Large intestine (tissue), 12 donors: ENCODE measurements at places on chromosomes 12 and 14. TPM values are rescaled to one million over a fixed set of nuclear protein-coding genes. Genes with fewer than 3 reads are reported as not detected.

Gene SPATS2
- 22.7 TPM for polyA plus RNA-seq

DNA sequence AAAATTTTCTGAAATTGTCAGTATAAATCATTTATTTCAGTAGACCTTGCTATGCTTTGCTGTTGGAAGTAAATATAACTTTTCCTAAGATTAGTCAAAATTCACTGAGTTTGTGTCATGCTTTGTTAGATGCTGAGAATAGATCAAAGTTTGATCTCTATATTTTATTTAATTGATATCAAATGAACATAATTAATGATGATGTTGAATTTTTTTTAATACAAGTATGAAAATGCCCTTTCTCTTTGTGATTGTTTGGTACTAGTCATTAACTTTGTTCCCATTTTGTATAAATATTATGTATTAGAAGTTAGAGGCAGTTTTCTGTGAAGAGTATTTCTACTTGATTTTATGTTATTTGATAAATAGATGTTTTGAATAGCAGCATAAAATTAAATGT lies 45.7 kb downstream of the CCDC91 start:
- no peaks in the 10 kb centered on the region for H3K27me3 ChIP-seq
- no peak overlapping the region for H3K27ac ChIP-seq
- H3K4me3 ChIP-seq: no peak overlapping the region
- H3K4me1 ChIP-seq: no peaks in the 10 kb centered on the region

DNA sequence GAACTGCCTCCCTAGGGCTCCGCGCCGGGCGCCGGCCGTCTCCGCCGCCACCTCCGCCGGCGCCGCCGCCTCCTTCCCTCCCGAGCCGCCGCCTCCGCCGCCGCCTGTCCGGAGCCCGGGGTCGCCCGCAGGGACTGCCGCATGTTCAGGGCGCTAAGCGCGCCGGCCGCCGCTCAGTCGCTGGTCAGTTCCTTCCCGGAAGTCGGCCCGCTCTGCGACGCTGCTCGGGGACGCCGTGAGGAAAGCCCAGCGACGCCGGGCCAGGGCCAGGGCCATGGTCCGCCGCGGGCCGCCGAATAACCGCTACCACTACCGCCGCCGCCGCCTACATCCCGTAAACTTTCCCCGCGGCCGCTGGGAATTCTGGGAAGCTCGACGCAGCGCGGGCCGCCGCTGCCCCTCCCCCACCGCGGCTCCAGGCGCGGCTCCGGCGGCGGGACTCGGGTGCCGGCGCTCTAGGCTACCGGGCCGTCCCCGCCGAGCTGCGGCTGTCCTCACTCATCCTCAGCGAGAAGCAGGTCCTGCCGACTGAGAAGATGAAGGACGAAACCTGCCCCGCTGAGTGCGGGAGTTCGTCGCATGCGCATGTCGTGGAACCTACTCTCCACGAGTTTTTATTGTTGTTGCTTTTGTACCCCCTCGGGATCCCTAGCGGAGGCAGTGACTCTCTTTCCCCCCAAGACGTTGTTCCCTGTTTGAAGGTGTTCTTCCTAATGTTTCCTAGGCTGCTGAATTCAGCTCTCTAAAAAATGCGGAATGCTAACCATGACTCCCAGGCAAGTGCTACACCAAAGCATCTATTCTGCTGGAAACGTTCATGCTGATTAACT lies at the start of gene SAV1:
SAV1 (minus strand) TSS at position 311 of the 830 bp plus-strand sequence. CDS start 339 bp downstream, outside the sequence.
- no peaks in the 10 kb centered on the region for H3K4me1 ChIP-seq
- peaks cover 3% of the 10 kb centered on the region for H3K36me3 ChIP-seq
- H3K27ac ChIP-seq: peak within 1 kb of the TSS; percentile 78
- peak; percentile 91 for DNase-seq

Gene GZMH
- polyA plus RNA-seq: 0.70 TPM

Gene GAS2L3
- 34.0 TPM for polyA plus RNA-seq

- no peak overlapping the region for H3K4me3 ChIP-seq
- H3K4me1 ChIP-seq: no peaks in the 10 kb centered on the region
- H3K27me3 ChIP-seq: no peaks in the 10 kb centered on the region
- H3K36me3 ChIP-seq: no peaks in the 10 kb centered on the region
- DNase-seq: no peak
Observed at GRCh38 chr12:88665071-88665470, 84.8 kb upstream of the KITLG start.

Gene ACRBP
- 4.0 TPM for polyA plus RNA-seq

- peak overlapping the region; percentile 84 for H3K4me3 ChIP-seq
- peaks cover 29% of the 10 kb centered on the region for H3K36me3 ChIP-seq
- H3K27me3 ChIP-seq: no peaks in the 10 kb centered on the region
- H3K4me1 ChIP-seq: peaks cover 27% of the 10 kb centered on the region
- DNase-seq: peak; percentile 29
- H3K27ac ChIP-seq: peak overlapping the region; percentile 94
Observed at GRCh38 chr12:56299308-56299852, 750 bp downstream of the CS start.
